ENCODE measurements at places on chromosomes 3 and 15.

DNA sequence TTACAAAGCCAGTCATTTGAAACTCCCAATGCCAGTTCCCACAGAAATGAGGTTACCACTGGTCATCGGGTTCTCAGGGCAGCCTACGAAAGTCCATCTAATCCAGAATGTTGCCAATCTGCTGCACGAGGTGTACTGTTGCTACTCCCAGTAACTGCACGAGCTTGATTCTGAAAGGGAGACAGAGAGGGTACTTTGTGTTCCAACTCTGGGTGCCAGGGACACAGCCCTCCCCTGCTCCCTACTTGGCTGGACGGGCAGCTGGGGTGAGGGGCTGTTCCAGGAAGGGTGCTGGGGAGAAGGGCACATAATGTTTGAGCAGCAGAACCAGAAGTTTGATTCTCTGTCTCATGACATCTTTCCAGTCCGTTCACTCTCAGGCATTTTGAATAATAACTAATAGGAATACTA is 27.1 kb upstream of the OSBPL11 start:
- no peak for DNase-seq

GRCh38 chr3:88528494-88528893 is 378.7 kb downstream of the C3orf38 start:
- no peak for DNase-seq

DNA sequence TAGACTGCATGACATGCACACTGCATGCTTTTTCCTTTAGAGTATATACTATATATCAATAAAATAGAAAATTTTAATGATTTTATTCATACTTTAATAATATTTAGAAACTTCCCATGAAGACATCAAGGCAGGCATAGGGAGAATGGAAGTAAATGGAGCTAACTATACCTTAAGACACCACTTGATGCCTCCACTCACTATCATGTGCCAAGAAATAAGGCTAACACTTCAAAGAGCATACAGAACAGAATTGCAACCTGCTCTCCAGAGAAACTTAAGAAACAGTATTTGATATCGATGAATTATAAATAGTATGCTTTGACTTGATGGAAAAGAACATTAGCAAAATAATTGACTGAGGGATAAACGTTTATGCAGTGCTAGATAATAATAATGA is 192.6 kb upstream of the MBNL1 start:
- no peak for DNase-seq

GRCh38 chr15:74038707-74039655 is 43.4 kb downstream of the GOLGA6A start:
- DNase-seq, result no peak

GRCh38 chr3:71210257-71211007 is 373.1 kb downstream of the FOXP1 start:
- DNase-seq, result no peak
